ENCODE measurements at places on chromosomes 5 and 9.

- DNase-seq = no peak
Measured at GRCh38 chr5:58717303-58718007, 134.6 kb downstream of the RAB3C start.

- no peak for DNase-seq
Measured at GRCh38 chr9:91710158-91710557, 239.9 kb downstream of the ROR2 start.

DNA sequence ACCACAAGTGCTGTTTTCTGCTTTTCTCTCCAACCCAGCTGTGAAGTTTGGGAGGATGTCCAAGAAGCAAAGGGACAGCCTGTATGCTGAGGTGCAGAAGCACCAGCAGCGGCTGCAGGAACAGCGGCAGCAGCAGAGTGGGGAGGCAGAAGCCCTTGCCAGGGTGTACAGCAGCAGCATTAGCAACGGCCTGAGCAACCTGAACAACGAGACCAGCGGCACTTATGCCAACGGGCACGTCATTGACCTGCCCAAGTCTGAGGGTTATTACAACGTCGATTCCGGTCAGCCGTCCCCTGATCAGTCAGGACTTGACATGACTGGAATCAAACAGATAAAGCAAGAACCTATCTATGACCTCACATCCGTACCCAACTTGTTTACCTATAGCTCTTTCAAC is 145.2 kb downstream of the RORB start:
- no peak for DNase-seq

DNA sequence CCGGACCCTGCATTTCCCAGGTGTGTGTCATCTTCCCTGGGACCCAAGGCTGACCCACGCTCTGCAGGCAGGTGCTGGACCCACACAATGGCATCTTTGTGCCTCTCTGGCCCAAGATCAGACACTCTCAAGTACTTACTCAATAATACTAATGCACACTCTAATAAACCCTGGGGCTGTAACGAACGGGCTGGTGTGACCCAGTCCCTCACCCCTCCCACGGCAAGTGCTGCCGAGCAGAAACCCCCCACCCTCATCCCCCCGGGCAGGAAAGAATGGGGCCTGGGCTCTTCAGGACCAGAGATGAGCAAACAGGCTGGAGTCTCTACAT is 1.1 kb upstream of the OBP2B start:
- DNase-seq = no peak

DNA sequence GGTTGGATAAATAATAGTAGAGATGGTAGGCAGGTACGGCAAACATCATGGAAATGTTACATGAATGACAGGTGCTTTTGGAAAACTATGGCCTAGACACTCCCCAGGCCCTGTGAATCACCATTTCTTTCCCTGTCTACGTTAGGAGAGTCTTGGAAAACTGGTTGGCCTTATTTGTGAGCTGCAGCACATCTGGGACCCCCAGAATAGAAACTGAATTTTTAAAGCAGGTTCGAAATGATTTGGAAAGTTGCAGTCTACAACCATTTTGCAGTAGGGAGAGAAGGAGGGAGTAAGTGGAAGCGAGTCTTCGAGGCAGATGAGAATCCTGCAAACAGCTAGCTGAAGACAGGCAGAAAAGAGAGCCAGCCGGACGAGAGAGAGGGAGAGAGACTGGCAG is 13.0 kb downstream of the C1QTNF2 start:
- no peak for DNase-seq

DNA sequence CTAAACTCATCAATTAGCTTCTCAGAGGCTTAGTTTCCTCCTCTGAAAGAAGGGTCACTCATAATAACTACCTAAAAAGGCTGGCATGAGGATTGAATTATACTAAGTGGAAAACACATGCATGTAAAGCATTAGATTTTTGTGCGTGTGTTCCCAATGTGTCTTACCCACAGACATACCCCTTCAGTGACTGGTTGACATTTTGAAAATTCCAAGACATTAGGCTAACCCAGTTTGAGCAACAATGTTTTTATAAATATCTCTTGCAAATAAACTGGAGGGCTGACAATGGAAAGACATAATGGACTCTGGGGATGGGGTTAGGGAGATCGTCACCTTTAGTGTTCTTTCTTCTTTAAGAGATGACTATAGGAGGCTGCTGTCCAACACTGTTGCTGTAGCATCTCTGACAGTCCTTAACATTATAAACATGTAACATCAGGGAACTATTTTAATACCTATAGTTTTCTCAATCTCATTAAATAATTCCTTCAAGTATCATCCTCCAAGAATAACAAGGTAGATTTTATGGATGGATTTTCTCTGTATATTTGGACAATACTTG is 24.3 kb downstream of the HMHB1 start:
- no peak for DNase-seq

DNA sequence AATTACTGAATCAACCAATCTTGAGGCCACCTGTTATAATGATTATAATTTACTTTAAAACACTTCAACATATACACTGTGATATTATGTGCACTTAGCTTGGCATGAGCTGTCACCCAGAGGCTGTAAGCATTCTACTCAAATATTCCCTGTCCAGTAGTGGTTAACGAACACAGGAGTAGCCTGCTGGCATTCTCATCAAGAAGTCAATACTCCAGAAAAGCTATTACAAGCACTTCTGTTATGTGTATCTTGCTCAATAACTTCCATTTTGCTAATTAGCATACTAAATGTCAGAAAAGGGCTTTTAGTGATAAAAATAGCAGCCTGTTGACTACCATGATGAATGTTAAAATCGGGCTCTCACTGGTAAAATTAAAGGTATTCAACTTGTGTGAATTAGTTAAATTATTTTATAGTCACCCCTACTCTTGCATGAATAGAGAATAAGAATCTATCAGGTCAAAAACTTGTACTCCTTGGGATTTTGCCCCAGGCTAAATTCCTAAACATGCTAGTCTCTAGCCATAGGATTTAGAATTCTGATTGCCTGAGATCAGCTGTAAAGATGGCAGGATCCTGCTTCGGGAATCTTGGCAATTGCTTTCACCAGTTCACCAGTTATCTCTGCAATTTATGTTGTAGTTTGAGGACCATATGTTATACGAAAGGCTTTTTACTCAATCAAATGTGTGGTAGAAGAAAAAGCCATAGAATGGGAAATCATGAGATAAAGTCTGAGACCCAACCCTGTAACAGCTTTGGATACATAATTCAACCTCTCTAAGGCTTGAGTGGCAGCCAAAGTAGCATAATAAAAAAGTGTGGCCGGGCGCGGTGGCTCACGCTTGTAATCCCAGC is 43.4 kb upstream of the PAM start:
- peak; percentile 48 for DNase-seq

- DNase-seq = no peak
Measured at GRCh38 chr5:151683986-151684588, 2.6 kb downstream of the SPARC start.

Data from HFFc6 (cell line).